T-helper 9 cell (primary cell): ENCODE measurements at places on chromosomes 7 and 10.

GRCh38 chr10:71067098-71067740, 145.2 kb upstream of the UNC5B start:
- DNase-seq = no peak

DNA sequence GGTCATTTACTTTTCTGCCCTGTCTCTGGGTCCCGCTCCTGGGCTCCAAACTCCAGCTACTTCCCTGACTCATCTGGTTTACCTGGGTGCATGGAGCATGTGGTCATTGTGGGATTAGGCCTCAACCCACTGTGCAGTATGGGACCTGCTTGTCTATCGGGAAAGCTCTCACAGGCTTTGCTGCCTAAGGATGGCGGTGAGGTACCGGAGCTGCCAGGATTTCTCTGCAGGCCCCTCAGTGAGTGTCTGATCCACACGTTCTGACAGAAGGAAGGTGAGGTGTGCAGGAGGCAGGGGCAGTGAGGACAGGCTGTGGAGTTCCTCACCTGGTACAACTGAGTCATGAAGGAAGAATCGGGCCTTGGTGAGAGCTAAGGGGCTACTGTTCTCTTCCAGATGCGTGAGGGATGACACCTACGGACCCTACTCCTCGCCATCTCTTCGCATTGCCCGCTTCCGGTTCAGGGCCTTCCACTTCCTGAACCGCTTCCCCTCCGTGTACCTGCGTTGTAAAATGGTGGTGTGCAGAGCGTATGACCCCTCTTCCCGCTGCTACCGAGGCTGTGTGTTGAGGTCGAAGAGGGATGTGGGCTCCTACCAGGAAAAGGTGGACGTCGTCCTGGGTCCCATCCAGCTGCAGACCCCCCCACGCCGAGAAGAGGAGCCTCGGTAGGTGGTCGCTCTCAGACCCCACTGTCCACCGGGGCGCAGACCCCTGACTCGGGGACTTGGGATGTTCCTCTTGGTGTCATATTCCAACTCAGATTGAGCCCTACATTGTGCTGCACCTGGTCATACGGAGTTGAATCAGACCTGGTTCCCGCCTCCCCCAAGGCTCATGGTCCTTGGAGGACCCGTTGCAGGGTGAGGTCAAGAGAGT, 56.7 kb downstream of the C10orf120 start:
- no peak for DNase-seq

- DNase-seq = no peak
These were observed 2.2 kb downstream of the GPRIN2 start for GRCh38 chr10:46554166-46554781.

- no peak for DNase-seq
These were observed 35.7 kb upstream of the PLEKHA1 start for GRCh38 chr10:122338609-122339441.

DNA sequence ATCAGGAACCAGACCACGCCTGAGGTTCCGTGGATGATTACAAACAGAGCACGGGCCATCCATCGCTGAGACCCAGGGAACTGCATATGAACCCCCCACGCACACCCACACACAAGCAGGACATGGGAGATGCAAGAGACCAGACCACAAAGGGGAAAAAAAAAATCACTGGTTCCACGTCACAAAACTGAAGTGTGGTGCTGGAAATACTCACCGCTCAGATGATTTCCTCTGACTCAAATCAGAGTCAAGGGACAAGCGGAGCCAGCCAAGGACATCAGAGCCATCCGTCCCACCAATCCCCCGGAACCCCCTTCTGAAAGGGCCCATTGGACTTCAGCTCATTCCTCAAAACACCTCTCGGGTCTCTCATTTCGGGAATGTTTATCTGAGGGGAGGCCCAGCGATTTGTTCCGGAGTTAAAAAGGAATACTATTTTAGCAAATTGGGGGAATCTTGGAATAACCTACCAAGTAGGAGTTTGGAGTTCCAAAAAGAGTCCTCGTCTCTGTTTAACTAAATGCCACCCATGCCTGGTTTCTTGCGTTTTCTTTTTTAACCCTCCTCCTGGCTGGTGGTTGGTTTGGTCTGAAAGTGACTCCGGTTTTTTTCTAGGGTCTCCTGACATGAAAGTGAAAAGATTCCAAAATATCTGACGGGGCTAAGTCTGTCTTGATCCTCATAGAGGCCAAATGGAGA, 15.0 kb downstream of the SNX8 start:
- no peak for DNase-seq

DNA sequence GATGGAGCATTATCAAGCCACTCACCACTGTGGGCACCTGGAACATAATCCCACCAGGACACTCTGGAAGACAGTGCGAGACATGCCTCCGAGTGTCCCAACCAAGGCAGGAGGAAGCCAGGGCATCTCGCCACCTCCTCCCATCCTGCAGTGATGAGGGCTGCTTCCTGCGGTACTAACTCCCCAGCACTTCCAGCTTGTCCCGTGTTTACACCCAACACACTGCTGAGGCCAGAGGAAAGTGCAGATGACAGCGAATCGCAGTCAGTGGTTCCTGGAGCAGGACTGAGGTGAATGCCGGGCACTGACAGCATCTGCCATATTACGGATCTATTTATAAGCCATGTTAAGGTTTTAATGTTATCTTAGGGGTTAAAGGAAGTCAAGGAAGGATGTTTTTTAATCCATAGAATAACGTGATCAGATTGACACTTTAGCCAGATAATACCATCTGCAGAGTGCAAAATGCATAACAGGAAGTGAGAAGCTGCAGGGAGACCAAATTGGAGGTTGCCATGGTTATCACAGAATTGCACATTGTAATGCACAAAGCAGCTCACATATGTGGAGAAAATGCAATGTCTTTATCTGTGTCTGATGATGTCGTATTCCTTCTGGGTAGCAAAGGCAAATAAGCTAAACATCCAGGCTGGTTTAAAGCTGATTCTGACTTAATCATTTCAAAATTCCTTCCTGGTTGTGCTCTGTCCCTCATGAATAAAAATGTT, 314.1 kb upstream of the C7orf33 start:
- DNase-seq = no peak

DNA sequence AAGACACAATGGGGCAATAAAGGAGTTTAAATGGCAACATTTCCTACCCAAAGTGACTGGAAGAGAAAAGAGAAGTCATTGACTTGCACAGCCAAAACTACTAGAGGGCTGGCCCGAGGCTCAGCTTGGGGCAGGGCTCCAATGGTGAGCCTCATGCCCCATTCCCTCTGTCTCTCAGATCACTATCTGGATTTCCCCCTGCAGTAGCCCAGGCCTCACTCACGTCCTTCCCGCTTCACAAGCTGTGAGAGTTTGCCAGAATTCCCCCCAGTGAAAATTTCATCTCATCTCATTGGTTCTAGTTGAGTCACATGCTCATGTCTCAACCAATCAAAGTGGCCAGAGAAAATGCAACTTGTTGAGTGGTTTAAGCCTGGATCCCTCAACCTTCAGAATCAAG, 181.3 kb downstream of the WDR11 start:
- DNase-seq = no peak
